RPMI7951 (cell line): ENCODE measurements at places on chromosomes 3 and 15. TPM values are rescaled to one million over a fixed set of nuclear protein-coding genes. Genes with fewer than 3 reads are reported as not detected.
A peak's percentile ranks its signal among the peaks of the same experiment; 100 is the strongest.

TTLL13 gene
- total RNA-seq, result not detected in 2 replicates

DNA sequence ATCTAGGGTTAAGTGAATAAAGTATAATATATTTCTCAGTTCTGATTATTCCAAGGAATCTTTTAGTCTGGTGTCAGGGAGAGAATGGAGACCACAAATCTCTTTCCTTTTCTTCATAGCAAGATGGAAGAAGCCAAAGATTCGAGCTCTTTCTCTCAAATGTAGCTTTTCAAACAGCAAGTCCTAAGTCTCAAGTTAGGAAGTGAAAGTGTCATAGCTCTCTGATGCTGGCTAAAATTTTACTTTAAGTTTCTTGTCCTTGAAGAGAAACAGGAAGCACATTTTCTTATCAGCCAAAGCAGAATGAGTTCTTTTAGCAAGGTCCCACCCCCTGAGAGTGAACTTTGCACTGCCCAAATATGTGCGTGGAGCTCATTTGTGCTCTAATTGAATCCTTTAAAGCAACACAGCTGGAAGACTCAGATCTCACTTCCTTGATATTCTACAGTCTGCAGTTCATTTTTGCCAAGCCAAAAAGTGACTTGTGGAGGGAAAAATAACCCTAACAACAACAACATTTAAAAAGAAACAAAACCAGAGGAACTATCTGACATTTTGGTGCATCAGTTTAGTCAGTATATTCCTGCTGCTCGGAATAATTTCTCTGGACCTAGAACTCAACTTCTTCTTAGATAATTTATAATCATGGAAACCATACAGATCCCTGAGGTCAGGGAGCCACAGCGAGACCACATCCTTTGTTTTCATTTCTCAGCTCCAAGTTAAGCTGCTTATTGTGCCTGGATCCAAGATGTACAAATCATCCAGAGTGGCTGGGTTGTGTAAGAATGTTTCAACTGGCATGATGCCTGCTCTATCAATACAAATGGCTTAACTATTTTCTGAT, 238.7 kb upstream of the P2RY1 start:
- peak; percentile 21 for DNase-seq

- peak; percentile 20 for DNase-seq
Measured at GRCh38 chr3:12638105-12638504, 25.8 kb downstream of the RAF1 start.

DNA sequence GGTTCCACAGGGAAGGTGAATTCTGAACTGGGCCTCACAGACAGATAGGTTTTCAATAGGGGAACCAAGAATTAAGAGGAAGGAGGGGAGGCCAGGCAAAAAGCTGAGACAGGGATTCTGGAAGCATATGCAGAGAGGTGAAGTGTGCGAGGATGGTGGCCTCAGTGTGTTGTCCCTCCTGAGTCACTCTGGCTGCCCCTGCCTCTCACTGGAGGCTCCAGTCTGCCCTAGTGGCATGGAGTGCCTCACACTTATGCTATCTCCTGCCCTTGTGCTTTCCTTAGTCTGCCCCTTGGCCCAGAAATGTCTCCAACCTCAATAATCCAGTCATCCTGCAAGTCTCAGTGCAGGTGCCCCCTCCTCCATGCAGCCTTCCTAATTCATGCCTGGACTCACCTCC, 32.2 kb upstream of the RBP1 start:
- no peak for DNase-seq

GRCh38 chr3:299590-300301, 103.2 kb downstream of the CHL1 start:
- DNase-seq, result no peak
